ENCODE measurements at places on chromosomes 7 and 10. TPM values are rescaled to one million over a fixed set of nuclear protein-coding genes. Genes with fewer than 3 reads are reported as not detected.

The ATOH7 gene
- total RNA-seq, result 1.8 TPM

The CAV1 gene
- total RNA-seq, result 6.6 TPM

The AGFG2 gene
- total RNA-seq, result 46.0 TPM

The FKBP6 gene
- total RNA-seq, result not detected

The ARHGEF5 gene
- total RNA-seq, result 1.1 TPM

The TMEM229A gene
- 12.3 TPM for total RNA-seq

The POLR2J gene
- 34.6 TPM for total RNA-seq

The CACUL1 gene
- total RNA-seq, result 60.8 TPM

The OR2A1 gene
- total RNA-seq, result not detected

The NUP205 gene
- 41.7 TPM for total RNA-seq

The MMP21 gene
- total RNA-seq, result 0.26 TPM

The FFAR4 gene
- 1.2 TPM for total RNA-seq
